ENCODE measurements at places on chromosomes 12 and 14. TPM values are rescaled to one million over a fixed set of nuclear protein-coding genes. Genes with fewer than 3 reads are reported as not detected.

- no peak for DNase-seq
Observed at GRCh38 chr14:94003397-94003796, 6.3 kb downstream of the CCDC197 start.

GRCh38 chr14:83071888-83072501 is 1538.3 kb upstream of the SEL1L start:
- no peak for DNase-seq

DNA sequence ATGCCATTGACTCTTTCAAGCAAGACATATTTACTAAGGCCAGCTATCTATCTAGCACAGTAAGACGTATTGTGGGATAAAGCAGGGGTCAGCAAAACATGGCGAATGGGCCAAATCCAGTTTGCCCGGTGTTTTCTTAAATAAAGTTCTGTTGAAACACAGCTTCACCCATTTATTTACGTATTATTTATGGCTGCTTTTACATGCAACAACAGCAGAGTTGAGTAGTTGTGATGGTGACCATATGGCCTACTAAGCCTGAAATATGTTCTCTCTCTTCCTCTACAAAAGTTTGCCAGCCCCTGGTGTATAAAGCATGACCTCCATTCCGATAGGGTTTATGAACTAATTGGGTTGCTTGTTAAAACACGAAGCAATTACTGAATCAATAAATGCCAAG is 322.1 kb downstream of the CCDC91 start:
- DNase-seq, result no peak

ABCD2 gene
- total RNA-seq, result 14.4 TPM

NOS1 gene
- under 0.01 TPM for total RNA-seq

OVCH1 gene
- 0.79 TPM for total RNA-seq

GPR68 gene
- total RNA-seq, result 0.19 TPM

RNF41 gene
- 90.1 TPM for total RNA-seq

MIP gene
- not detected for total RNA-seq

All from omental fat pad (tissue), 4 donors.